Tracheal epithelial cell (primary cell): ENCODE measurements at places on chromosomes 3 and 15. TPM values are rescaled to one million over a fixed set of nuclear protein-coding genes. Genes with fewer than 3 reads are reported as not detected.

The MYZAP gene
- total RNA-seq = 1.2 and 1.3 TPM in 2 replicates

The CSPG5 gene
- total RNA-seq = 0.21 and 0.72 TPM in 2 replicates

The MAGEL2 gene
- total RNA-seq = not detected in 2 replicates

The GOLGA8J gene
- total RNA-seq = not detected in 2 replicates

The MUC4 gene
- 0.72 TPM in 1 of 2 replicates, not detected in the other for total RNA-seq
